EH (cell line): ENCODE measurements at places on chromosomes 5 and 9.

- no peak for DNase-seq
These were observed 515 bp downstream of the LCP2 start for GRCh38 chr5:170296935-170297588.

DNA sequence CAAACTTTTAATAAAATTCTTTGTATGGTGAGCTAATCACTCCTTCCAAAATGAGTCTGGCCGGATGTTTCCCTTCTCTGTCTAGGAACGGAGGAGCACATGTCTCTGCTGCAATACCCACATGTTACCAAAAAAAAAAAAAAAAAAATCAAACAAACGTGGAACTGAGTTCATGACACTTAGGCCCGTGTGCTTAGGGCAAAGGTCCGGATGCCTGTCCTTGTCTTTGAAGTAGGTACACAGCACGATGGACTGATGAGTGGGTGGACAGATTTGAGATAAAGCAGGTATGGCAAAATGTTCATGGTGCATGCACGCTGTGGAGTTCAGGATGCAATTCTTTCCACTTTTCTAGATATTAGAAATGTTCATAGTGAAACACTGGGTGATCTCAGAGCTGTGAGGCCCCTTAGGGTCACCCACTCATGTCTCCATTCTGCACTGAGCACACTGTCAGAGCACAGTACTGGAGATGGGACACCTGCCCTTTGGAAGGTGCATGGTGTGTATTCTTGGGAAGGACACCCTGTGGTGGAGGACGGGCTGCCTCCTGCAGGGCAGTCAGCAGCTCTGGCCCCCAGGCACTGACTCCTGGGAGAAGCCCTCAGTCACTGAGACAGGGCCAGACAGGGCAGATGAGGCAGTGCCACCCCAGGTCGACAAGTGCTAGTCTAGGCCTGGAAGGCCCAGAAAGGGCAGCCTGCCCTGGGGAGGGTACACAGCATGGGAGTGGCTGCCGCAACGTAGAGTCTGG is 43.6 kb downstream of the GADD45G start:
- no peak for DNase-seq

DNA sequence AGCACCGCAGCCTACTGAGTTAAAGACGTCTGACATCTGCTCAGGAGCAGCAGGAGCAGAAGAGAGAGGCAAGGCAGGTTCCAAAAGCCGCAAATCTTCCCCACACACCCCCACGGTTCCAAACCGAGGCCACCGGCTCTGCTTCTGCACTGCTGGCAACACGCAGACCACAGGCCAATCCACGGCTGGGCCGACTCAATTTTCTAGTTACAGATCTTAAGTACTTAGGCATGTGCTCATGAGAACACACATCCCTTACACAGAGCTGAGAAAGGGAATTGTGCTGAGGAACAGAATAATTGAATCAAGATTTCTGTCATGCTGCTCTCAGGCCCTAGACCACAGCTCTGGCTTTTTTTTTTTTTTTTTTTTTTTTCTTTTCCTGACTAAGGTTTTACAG is 32.6 kb downstream of the PAX5 start:
- DNase-seq = no peak

- peak; percentile 64 for DNase-seq
These were observed 245.5 kb downstream of the SMARCA2 start for GRCh38 chr9:2260417-2261306.

- DNase-seq = no peak
These were observed 56.8 kb upstream of the PHYKPL start for GRCh38 chr5:178289438-178289837.

DNA sequence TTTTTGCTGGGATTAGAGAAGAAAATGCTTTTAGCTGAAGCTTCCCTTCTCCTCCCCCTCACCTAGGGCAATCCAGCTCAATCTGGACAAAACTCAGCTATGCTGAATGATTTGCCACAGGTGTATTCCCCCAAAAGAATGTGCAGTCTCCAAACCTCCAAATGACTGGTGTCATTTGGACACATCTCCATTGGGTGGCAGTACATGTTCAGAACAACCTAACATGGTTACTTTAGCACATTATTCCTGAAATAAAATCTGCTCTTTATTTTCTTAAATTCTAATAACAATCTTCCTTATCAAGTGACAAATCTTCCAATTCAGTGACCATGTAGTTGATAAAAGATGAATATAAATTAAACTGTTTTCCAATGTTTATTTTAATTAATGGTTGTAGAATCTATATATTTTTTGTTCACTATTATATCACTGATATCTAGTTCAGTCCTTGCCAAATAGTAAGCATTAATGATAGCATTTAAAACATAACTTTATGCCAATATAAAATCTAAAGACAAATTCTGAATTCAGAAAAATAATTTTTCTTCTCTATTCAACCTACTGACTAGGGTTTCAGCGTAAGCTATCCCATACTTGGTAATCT is 61.3 kb upstream of the MOCS2 start:
- DNase-seq = peak; percentile 49
